Eye (tissue), 1 donor: ENCODE measurements at places on chromosomes 7 and 10.

GRCh38 chr10:112374724-112375541 is 1.0 kb downstream of the ACSL5 start:
- DNase-seq = no peak

DNA sequence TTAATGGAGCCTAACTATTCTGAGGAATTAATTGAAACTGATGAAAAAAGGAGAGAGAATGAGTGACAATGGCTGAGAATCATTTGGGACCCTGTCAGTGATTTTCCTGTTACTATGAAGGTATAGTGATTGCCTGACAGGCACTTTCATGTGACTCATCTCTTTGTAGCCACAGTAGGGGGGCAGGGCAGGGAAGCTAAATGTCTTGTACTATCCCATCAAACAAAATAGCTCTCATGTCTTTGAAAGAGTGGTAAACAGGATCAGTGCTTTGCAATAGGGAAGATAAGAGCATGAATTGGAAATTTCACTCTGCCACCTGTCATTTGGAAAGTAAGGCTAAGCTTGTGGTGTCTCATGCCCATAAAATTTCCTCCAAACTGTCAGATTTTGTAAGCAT is 94.5 kb upstream of the GSDME start:
- peak; percentile 54 for DNase-seq

DNA sequence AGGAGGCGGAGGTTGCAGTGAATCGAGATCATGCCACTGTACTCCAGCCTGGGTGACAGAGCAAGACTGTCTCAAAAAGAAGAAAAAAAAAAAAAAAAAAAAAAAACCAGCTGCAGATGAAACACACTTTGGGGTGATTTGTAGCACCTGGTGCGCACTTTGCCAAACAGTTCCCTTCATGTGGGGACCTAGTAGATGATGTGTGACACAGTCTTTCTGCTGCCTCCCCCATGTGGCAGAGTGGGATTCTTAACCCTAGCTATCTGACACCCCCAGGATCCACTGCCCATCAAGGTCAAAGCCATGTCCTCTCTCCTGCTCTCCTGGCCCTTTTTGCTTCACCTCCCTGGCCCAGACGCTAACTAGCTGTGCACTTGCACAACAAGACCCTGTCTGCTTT is 52.1 kb upstream of the PDZD8 start:
- DNase-seq = no peak

DNA sequence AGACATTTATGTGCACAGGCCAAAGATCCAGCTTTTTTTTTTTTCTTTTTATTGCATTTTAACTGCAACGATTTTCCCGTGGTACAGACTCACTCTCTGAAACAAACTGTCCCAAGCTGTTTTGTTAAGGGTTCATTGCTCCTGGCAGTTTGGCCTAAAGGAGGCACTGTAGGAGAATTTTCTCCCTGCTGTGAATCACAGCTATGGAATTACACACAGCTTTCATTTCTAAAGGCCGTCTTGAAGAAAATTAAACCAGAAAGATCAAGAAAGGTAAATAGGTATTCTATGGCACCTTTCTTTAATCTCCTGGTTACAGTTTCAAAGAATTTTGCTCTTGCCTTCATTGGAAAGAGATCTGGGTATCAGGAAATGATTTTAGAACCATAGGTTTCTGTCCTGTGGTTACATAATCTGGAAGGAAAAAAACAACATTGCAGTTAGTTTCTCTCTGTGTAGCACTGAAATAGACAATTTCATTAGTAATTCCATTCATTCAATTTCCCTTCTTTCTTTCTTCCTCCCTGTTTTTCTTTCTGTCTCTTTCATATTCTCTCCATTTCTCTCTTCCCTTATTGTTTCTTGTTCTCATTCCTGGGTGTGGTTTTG is 51.2 kb downstream of the PDK4 start:
- peak; percentile 18 for DNase-seq

GRCh38 chr10:4351723-4352413 is 474.1 kb upstream of the AKR1E2 start:
- DNase-seq = peak; percentile 23

DNA sequence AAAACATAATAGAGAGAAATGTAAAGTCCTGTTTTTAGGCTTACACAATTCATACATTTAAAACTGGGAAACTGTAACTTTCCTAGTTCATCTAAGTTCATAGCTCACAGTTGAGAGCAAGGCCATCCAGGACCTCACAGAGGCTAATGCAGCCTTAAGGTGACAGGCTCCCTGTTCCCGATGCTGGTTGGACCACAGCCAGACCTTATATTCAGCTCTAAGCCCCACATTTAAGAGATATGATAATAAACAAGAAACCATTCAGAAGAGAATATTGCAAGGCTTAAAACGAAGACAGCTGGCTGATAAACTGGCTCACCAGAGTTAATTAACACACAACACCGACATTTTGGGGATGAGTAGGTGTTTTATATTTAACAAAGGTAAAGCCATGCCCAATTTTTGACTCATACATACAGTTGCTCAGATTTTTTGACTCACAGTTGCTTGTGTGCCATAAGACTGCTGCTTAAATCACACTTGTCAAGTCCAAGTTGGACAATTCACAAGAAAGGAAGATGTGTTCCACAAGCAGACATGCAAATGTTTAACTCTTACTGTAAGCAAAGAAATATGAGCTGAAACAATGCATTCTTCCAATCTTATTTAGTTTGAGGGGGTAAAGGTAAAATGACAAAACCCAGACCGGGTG is 41.1 kb upstream of the TMEM213 start:
- DNase-seq = no peak

GRCh38 chr7:27324246-27324645 is 81.6 kb downstream of the EVX1 start:
- no peak for DNase-seq

GRCh38 chr10:114938856-114939193 is 830 bp downstream of the TRUB1 start:
- no peak for DNase-seq

DNA sequence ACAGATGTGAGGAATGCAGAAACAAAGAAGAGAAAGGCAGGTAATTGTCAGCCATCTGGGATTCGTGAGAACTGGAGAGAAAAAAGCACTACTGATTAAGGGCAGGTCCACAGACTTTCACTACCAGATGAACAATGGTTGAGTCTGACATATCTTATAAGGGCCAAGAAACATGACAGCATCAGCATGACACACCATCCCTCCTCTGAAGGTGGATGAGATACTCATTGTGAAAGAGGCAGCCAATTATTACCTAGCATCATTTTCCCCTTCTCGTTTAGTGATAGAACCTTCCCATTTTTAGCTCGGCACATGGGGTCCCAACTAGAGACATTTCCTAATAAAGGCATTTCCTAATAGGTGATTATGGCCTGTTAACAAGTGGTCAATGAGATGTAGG is 19.2 kb upstream of the MET start:
- DNase-seq = no peak

DNA sequence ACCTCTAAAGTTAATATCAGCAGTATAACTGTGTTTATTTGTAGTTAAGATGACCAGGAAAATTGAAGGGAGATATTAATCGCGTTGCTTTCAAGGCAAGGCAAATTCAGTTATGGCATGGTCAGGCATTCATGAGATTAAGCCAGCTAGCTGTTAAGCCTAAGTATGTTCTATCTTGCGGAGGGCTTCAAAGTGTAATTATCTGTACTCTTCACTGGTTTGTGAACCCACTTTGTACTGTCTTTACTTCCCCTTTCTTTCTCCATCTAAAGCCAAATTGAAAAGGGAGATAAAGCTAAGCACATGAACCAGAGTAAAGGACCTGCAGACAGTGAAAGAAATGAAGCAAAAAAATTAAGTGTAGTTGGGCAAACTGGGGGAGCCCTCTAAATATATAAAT is 483.1 kb upstream of the NRP1 start:
- no peak for DNase-seq

DNA sequence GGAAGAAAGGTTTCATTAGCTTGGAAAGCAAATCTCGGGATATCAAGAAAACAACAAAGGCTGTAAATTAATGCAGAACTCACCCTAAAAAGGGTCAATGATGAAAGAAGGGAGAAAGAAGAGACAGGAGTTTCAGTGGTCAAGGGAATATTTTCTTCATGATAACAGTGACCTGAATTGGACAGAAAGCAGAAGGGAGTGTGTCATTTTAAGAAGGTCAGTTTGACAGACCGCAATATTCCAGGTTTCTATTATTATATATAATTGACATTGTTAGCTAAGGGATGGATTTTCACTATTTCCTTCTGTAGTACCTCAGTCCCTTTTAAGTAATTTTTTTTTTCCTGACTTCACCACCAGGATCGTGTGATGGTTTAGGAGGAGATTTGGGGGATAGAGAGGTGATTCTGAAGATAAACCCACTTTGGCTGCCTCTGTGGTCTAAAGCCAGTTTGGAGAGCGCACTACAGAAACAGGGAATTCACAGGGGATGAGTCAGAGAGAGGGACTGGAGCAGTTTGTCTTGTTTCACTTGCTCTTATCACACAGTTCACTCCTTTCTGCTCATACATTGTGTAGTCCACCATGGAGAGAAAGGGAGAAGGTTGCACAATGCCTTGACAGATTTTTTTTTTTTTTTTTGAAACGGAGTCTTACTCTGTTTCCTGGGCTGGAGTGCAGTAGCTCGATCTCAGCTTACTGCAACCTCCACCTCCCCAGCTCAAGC is 417.9 kb downstream of the AUTS2 start:
- no peak for DNase-seq

GRCh38 chr10:131203456-131204357 is 107.8 kb downstream of the TCERG1L start:
- DNase-seq = no peak

GRCh38 chr10:78524941-78525340 is 491.3 kb downstream of the RPS24 start:
- no peak for DNase-seq

DNA sequence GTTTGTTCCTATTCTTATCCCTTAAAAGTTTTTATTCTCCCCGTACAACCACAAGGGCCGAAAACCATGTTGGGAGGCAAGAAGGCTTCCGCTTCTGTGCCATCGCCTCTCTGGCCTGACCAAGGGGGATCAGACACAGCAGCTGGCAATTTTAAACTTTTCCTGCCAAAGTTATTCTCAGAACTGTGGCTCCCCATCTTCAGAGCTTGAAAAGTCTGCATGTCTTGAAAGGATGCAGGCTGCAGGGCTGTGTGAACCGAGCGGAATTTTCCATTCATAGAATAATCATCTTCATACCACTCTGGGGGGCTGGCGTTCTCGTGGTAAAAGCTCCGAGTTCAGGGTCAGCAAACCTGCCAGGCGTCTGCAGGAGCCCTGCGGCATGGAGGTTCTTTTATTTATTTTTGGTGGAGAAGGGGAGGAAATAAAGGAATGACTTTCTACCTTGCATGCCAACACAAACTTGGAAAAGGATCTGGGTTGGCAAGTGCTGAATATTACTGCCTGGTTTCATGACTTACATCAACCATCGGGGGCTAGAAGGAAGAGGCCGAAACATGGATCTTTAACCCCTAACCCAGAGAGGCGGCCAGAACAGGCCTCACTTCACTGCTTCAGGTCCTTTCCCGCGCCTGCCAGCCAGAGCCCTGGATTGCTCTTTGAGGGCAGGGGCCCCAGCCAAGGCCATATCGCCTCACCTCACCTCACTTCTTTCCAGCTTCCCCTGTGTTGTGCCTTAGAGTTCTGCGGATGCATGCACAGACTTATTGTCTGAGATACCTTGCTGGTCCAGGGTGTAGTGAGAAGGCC is 3.0 kb upstream of the NANOS1 start:
- DNase-seq = no peak

GRCh38 chr7:112721366-112721765 is 68.8 kb downstream of the TMEM168 start:
- DNase-seq = peak; percentile 3

DNA sequence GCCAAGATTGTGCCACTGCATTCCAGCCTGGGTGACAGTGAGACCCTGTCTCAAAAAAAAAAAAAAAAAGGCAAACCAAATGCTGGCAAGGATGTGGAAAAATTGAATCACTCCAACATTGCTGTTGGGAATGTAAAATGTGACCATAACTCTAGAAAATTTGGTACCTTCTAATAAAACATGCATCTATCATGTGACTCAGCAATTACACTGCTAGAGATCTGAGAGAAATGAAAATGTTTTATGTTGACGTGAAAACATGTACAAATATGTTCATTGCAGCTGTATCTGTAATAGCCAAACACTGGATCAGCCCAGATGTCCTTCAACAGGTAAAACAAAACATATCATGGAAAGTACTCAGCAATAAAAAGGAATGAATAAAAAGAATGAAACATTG is 30.8 kb upstream of the SAR1A start:
- DNase-seq = no peak

DNA sequence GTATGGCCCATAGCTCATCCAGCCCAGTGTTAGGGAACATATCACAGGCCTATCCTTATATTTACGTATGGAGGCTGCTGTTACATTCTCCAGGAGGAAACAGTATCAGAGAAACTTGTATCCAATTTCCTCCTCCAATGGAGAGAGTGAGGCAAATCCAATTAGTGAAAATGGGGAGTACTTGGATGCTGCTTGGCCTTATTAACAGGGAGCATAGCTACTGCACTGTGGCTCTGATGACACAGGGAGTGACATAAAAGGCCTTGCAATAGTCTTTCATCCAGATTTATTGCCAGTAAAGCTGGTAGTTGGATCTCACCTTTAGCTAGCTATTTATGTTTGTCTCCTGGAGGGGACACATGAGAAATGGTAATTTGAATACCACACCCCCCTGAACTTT is 313.2 kb upstream of the MTPN start:
- DNase-seq = no peak

- no peak for DNase-seq
Observed at GRCh38 chr7:95367606-95368005, 28.6 kb downstream of the PON3 start.

DNA sequence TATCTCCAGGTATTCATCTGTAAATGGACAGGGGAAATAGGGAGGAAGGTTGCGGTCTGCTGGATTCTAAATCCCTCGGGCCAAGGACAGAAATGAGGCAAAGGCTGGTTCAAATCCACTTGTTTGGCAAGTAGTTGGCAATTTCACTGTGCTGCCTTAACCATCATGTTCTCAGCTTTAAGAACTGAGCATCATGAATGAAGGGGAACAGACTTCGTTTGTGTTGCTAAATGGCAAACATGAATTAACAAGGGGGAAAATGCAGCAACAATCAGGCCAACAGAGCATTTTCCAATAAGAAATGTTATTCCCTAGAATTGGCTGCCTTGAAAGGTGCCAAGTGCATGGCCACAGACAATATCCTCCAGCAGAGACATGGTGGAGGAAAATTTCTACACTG is 36.9 kb downstream of the PARD3 start:
- DNase-seq = no peak

DNA sequence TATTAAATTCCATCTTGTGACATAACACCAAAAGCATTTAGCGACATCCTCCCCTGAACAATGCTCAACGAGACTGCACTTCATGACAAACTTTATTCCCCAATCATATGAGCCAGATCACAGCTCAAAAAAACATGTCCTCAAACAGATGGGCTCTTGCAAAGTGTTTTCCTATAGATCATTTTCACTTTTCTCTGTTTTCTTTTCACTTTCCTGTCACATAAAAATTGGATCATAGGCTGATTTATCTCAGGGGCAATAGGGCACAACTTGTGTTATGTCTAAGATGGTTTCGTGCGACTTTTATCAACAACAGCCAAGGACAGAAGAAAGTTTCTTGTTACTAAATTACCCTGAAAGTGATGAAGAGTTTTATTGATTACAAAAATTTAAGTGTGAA is 206.1 kb downstream of the WDR11 start:
- peak; percentile 41 for DNase-seq

GRCh38 chr7:120691915-120692314 is 166.0 kb downstream of the TSPAN12 start:
- no peak for DNase-seq
